Germinal center (tissue), 1 donor: ENCODE measurements at places on chromosomes 7 and 10.
A peak's percentile ranks its signal among the peaks of the same experiment; 100 is the strongest.

GRCh38 chr10:6612371-6612770 is 32.3 kb upstream of the PRKCQ start:
- no peak for DNase-seq

DNA sequence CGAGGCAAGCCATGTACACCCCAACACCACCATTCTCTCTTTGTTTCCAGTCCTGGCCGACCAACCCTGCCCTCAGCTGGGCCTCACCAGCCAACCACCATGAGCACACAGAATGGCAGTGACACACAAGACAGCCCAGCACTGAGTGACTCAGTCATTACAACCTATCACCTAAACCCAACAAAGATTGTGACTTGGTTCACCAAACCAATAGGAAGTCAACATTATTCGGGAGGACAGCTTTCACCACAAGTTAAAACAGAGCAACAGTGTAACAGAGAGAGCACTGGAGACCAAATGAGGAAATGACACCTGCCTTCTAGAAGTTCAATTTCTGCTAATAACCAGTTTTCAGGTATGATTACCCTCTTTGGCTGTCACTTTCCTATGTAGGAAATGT is 72.1 kb downstream of the DNMBP start:
- no peak for DNase-seq

DNA sequence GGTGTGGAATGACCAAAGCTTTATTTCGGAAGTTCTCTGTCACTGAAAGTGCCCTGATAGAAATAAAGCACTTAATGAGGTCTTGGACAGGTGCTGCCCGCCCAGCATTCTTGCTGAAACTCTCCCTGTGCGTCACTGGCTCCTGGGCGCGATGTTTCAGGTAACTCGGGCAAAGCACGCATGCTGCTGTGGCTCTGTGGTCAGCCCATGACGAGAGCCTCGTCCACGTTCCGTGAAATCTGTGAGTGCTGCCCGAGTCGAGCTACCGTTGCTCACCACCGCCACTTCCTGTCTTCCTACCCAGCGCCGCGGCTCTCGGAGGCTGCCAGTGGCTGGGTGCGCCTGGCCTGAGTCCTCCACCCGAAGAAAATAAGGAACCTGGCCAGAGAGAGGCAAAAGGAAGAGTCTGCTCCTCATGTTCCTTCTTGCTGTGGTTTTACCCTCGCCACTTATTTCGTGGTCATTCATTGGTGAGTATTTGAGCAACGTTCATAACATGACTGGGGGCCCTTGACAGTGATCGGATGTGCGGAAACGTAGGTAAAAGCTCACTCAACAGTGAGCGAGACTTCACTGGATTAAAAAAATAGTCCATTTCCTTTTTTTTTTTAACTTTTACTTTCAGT is 95.5 kb downstream of the MAP3K8 start:
- peak; percentile 75 for DNase-seq

DNA sequence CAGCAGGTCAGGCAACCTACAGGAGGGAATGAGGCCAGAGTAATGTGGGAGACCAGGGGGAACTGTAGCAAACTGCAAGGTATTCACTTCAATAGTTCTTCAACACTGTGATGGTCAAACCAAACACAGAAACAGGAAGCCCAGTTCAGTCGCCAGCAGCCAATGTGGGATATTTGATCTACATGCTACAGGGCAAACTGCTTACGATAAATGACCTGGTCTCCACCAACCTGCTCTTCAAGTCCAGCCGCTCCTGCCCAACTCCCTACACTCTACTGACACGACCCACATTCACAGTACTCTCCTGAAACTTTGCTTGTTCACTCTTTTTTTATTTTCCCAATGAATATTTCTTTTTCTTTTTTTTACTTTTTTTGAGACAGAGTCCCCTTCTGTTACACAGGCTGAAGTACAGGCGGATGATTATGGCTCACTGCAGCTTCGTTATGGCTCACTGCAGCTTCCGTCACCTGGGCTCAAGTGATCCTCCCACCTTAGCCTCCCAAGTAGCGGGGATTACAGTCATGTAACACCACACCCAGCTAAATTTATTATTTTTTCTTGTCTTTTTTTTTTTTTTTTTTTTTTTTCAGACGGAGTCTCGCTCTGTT is 42.1 kb downstream of the MDH2 start:
- no peak for DNase-seq

- DNase-seq = peak; percentile 39
Observed at GRCh38 chr7:95476904-95477594, 8.7 kb upstream of the ASB4 start.

DNA sequence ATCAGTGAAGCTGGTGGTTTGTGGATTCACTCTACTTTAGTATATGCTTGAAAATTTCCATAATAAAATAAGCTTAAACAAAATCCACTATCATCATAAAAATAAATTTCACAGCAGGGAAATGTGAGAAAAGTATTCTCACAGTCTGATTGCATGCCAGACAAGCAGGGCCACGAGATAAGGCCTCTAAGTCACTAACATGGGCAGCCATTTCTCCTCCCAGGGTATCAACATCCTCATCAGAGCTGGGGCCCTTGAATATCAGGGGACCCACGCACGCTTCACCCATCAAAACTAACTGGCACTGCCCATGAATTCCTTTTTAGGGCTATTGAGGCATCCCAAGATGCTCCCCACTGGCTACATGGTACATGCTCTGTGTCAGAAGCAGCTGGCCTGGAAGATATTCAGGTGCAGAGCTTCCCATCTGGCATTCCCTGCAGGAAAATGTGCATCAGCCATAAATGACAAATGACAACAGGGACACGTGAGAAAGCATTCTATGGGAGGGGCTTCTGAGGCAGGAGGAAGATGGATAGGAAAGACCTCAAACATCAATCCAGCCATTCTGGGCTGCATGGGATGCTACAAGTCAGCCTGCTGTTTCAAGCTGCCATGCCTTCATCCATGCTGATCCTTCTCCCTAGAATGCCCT is 17.4 kb downstream of the CCDC6 start:
- DNase-seq = no peak

- DNase-seq = no peak
Observed at GRCh38 chr10:132414402-132415016, 17.5 kb downstream of the PWWP2B start.

DNA sequence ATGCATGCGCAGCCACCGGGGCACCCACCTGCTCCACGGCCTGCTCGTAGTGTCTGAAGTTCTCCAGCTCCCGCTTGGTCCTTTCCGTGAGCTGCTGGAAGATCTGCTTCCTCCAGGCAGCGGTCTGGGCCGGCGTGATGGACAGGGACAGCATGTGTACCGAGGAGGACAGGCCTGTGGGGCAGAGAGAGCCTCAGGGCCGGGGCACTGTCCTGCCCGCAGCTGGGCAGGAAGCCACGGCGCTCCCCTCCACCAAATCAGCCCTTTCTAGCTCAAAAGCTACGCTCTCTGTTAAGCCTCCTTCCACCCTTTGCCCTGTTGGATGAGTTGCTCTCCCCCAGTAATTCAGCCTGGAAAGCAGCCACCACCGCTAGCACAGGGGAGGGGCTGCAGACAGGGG is 19.2 kb downstream of the TECPR1 start:
- DNase-seq = no peak

DNA sequence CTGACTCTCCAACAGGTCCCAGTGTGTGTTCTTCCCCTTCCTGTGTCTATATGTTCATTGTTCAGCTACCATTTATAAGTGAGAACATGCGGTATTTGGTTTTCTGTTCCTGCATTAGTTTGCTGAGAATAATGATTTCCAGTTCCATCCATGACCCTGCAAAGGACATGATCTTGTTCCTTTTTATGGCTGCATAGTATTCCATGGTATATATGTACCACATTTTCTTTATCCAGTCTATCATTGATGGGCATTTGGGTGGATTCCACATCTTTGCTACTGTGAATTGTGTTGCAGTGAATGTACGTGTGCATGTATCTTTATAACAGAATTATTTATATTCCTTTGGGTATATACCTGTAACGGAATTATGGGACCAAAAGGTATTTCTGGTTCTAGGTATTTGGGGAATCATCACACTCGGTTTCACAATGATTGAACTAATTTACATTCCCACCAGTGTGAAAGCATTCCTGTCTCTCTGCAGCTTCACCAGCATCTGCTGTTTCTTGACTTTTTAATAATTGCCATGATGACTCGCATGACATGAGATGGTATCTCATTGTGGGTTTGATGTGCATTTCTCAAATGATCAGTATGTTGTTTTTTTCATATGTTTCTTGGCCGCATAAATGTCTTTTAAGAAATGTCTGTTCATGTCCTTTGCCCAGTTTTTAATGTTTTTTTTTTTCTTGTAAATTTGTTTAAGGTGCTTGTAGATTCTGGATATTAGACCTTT is 60.2 kb downstream of the LSMEM1 start:
- DNase-seq = no peak

DNA sequence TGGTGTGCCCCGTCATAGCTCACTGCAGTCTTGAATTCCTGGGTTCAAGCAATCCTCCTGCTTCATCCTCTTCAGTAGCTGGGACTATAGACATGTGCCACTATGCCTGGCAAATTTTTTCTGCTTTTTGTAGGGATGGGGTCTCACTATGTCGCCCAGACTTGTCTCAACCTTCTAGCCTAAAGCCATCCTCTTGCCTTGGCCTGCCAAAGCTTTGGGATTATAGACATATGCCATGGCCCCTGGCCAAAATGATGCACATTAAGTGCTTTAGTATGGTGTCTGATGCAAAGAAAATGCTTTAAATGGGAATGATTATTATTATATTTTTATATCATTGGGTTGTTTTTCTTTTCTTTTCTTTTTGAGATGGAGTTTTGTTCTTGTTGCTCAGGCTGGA is 33.2 kb upstream of the VCL start:
- DNase-seq = no peak

DNA sequence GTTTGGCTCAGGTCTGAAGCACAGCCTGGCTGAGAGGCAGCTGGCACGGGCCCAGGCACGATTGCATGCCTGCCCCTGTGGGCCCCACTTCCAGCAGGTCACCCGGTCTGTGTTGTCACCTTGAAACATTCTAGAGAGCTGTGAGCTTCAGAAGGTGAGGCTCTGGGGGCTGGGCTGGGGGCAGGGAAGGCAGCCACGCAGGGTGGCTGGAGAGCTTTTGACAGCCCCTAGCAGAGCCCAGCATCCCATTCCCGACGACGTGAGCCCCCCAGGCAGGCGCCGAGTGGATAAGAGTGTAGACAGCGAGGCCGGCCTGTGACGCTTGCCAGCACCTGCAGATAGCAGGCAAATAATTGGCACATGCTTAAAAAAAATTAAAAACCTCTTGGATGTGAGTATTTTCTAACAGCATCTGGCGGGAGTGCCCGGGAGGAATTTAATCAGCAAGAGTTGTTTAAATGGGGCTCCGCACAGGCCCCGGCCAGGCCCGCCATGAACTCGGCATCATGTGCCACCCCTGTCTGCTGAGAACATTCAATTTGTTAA is 212.0 kb upstream of the TBX20 start:
- no peak for DNase-seq

DNA sequence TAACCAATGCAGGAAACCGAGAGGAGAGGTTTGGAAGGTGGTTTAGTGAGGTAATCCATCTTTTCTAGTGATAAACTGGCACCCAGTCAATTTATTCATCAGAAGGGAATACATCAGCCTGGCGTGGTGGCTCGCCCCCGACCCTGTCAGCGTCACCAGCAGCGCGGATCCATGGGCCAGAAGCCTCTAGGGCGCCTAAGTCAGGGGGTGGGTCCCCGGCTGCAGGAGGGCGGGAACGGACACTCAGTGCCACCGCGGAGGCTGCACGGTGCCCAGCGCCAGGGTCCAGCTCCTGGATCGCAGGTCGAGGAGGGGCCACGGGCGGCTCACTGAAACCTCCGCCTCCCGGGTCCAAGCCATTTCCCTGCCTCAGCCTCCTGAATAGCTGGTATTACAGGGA is 866 bp upstream of the ANKRD30A start:
- no peak for DNase-seq

GRCh38 chr7:117008886-117009531 is 55.7 kb downstream of the ST7 start:
- DNase-seq = no peak

- no peak for DNase-seq
Observed at GRCh38 chr7:2932402-2933251, 88.5 kb upstream of the GNA12 start.

DNA sequence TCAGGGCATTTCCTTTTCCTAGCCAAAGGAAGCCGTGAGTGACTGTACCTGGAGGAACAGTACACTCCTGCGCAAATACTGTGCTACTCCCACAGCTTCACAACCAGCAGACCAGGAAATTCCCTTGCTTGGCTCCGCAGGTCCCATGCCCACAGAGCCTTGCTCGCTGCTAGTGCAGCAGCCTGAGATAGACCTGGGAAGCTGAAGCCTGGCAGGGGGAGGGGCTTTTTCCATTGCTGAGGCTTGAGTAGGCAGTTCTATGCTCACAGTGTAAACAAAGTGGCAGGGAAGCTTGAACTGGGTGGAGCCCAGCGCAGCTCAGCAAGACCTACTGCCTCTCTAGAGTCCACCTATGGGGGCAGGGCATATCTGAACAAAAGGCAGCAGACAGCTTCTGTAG is 291.2 kb downstream of the HGF start:
- no peak for DNase-seq

GRCh38 chr10:123149568-123150270 is 1.8 kb downstream of the HMX2 start:
- no peak for DNase-seq

GRCh38 chr7:100155553-100156317 is 2.8 kb downstream of the TRAPPC14 start:
- DNase-seq = no peak

DNA sequence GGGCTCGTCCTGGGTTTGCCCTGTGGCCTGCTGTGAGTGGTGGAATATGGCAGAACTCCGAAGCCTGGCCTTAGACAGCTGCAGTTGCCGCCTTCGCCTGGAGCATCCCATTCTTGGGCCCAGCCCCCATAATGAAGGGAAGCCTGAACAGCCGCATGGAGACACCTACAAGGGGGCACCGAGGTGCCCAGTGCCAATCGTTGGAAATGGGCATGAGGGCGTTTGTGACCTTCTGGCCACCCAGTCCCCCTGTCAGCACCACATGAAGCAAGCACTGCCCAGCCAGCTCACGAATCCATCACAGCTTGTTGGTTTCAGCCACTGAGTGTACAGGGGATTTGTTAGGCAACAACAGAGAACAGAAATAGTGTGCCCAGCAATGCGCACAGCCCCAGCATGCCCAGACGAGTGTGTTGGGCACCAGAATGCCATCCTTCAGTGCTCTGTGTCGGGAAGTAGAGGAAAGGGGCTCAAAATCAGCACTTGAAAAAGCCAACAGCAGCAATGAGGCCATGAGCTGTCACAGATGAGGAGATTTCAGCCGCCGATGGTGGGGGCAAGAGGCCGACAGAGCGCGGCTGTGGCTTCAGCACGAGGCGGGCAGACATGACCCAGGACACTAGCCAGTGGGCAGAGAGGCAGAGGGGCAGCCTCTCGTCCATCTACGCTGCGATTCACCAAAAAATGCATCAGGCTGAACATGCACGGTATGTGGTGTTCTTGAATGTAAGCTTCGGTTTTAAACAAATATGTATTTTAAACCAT is 91.2 kb downstream of the TNS3 start:
- DNase-seq = no peak
